ENCODE measurements at places on chromosomes 16 and 17.

GRCh38 chr16:12499032-12499745 lies 304.5 kb downstream of the CPPED1 start:
- DNase-seq: no peak

DNA sequence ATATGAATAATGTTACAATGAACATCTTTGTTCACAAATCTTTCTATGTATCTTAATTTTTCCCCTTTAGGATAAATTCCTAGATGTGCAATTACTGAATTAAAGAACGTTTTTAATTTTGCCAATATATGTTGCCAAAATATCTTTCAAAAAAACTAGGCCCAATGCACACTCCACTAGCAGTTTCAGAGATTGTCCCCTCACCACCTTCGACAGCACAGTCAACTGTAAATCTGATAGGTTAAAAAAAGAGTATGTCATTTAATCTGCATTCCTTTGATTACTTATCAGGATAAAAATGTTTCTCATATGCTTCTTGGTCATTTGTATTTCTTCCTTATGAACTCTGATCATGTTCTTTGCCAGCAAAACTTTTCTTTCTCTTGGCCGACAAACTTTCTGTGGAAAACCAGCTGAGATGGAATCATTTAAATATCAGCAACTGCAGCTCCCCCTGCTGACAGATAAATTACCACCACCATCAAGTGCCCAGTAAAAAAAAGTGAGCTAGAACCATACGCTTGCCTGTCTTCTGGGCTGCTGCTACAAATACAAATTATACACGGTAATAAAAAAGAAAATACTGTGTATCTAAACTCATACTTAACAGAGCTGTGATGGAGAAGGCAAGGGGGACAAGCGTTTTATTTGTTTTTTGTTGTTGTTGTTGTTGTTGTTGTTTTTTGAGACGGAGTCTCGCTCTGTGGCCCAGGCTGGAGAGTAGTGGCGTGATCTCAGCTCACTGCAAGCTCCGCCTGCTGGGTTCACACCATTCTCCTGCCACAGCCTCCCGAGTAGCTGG lies 19.6 kb upstream of the KANSL1 start:
- DNase-seq: peak; percentile 83

DNA sequence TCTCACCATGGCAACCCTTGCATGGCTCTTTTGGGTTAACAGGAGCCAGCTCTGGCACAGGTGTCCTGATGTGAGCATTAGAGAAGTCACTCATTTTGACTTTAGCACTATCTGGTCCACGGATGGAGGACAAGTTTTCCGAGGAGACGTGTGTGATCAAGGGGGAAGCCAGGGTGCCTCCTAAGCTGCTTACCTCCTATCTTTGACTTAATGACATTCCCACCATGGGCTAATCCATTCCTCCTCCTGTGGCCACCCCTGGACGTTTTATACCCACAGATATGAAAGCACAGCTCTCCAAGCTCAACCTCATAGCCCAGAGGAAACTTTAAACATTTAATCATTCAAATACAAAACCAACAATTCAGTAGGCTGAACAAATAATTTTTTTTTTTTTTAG lies 18.8 kb downstream of the MPP2 start:
- DNase-seq: no peak

DNA sequence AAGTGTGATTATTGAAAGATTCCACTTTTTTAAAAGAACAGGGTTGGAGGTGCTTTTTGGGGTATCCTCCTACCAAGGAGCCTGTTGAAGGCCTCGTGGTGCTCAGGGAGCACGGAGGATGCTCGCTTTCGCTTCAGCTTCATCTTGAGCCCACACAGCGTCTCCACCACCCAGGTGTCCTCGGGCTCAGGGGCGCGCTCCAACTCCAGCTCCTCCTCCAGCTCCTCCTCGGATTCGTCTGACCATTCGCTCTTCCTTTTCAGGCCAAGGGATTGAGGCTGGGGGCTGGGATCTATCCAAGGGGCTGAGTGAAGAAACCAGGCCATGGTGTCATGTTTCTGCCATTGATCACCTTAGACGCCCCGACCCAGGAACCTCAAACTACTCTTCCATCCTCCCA lies 1.2 kb downstream of the SPDYE4 start:
- no peak for DNase-seq

DNA sequence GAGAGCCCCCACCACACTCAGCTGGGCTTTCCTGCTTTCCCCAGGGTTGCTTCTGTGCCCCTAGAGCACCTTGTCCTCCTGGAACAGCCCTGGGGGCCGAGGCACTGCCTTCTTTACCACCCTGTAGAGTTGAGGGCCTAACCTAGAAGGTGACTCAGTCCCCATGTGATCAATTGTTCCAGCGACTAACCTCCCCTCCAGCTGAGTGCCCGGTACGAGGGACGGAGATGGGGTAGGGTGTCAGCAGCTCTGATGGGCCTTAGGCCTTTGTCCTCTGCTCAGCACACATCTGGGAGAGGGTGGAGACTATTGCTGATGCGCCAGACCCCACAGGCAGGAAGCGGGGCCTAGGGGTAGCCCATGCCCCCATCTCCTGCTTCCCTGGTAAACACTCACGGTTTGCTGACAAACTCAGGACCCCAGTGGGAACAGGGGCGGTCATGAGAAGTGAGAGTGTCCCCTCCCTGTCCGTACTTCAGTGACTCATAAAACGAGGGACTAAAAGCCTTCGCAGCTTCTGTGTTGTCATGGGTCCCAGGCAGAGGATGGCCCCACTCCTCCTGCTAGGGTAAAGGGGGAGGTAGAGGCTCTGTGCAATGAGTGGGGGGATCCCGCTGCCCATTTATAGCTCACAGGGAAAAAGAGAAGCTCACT lies 33.1 kb downstream of the NECAB2 start:
- DNase-seq: no peak

- DNase-seq: no peak
Observed at GRCh38 chr16:57600952-57601580, 27.4 kb upstream of the ADGRG1 start.

- DNase-seq: no peak
Observed at GRCh38 chr16:1262210-1262845, 6.5 kb downstream of the TPSD1 start.

GRCh38 chr16:28189245-28189644 lies 22.5 kb downstream of the XPO6 start:
- DNase-seq: no peak

Data from iPS-NIHi11 (cell line).